SK-N-SH (cell line): ENCODE measurements at places on chromosomes 7 and 10. TPM values are rescaled to one million over a fixed set of nuclear protein-coding genes. Genes with fewer than 3 reads are reported as not detected.

Gene COX19
- 7.6 TPM in 2 replicates for polyA plus RNA-seq

GRCh38 chr10:8061274-8062211 lies 7.1 kb downstream of the GATA3 start:
- DNase-seq = no peak

DNA sequence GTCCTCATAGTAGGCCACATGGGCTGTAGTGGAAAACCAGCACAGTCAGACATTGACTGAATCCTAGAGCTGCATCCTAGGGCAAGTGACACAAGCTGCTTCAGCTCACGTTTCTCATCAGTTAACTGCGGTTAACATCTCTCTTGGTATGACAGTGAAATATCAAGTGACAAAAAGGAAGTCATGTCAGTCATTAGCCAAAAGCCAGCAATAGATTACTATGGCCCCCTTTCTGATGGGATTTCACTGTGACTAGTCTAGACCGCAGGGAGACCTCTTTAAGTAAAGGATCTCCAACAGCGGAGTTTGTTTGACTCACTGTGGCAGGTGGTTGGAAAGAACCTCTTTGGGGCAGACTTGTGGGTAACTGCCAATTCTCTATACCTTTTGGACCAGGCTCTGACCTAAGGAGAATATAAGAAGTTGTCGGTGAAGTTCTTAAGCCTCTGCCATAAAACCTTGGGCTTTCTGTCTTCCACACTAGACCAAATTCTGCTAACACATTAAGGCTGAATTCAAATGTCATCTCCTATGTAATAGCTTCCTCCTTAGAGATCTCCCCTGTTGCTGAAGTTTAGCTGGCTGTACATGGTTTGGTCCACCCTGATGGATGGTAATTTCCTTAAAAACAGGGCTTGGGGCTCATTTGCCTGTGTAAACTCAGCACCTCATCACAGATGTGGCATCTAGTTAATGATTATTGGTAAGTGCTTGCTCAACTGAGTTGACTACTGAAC lies 115.3 kb downstream of the SGMS1 start:
- no peak for DNase-seq

DNA sequence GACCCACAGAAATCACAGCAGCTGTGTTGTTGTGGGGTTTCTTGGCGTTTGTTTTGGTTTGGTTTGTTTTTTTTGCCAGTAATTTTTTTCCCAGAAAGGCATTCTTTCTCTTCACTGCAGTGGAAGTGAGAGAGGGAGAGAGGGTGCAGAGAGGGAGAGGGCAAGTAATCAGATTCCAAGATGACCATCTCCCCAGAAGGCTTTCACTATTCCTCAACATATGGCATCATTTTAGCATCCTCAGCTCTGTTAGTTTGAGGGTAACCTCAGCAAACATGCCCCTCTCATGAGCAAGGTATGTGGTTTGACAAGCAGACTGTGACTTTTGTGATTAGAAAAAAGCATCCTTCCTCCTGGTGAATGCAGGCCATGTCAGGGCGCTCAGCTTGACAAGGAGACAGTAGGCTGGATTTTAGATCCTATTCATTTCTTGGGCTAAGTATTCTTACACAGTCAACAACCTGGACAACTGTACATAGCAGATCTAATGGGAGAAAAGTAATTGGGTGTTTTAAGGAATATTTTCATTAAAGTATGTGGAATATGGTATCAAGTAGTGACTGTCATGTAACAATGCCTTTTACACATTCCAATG lies 86.3 kb upstream of the PIK3CG start:
- no peak for DNase-seq

Gene COL13A1
- 21.0 and 26.7 TPM in 2 replicates for polyA plus RNA-seq

Gene AKR1C1
- 1.2 and 1.3 TPM in 2 replicates for polyA plus RNA-seq

DNA sequence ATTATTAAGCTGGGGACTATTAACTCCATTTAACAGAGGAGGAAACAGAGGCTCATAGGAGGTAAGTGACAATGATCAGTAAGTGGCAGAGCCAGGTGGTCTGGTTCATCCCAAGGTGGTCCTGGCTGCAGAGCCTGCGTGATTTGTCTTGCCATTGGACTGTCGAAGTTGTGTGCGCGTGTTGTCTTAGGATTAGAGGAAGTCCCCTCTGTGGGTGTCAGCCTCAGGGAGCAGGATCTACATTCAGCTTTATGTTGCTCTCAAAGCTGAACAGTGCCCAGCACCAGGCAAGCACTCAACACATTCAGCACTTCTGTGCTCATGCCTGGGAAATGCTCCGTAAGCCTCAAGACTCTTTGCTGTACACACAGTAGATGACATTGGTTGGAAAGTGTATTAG lies 139.5 kb downstream of the HERPUD2 start:
- DNase-seq = no peak

DNA sequence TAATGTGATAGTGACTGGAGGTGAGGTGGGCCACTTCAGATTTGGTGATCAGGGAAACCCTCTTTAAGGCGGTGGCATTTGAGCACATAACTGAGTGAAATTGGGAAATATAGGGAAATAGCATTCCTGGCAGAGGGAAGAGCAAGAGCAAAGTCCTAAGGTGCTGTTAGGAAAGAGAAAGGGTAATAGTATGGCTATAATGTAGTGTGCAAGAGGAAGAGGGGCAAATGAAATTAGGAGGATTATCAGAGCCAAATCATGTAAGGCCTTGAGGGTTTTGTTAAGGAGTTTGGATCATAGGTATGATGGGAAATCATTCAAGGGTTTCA lies 27.8 kb upstream of the CYP26C1 start:
- DNase-seq = no peak

Gene GDF2
- polyA plus RNA-seq = not detected in 2 replicates

- DNase-seq = no peak
These were observed 437.8 kb upstream of the NPVF start for GRCh38 chr7:25665903-25666670.

GRCh38 chr7:139887992-139888481 lies 59.0 kb downstream of the TBXAS1 start:
- no peak for DNase-seq

- DNase-seq = no peak
These were observed 43.3 kb upstream of the ECHDC3 start for GRCh38 chr10:11698691-11699549.

Gene ZNF503
- 4.5 and 5.9 TPM in 2 replicates for polyA plus RNA-seq

Gene CCDC172
- not detected in 2 replicates for polyA plus RNA-seq

Gene ZNF117
- 3.8 and 6.5 TPM in 2 replicates for polyA plus RNA-seq

DNA sequence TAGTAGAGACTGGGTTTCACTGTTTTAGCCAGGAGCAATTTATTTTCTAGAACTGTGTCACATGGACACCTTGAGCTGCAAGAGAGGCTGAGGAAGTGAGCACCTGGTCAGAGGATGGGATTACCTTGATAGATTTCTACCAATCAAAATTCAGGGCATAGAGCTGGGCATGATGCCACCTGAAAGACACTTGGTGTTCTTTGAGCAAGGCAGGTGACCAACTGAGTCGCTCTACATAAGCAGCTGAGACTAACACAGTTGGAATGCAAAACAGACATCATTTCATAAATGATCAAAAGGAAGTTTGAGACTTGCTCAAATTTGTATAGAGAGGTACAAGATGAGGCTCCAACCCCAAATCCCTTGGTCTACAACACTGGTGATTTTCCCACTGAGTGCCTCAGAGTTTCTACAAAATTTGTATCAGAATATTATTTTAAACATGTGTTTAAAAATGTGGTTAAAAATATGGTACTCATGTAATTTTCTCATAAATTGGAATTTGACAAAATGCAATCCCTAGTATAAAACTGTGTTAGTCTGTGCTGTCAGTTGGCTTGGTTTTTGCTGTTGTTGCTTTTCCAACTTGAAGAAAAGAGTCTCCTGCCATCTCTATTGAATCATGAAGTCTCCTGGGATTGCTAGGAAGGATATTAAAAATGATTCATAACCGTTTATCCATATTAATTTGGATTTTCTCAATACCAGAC lies 156.4 kb upstream of the MDFIC start:
- no peak for DNase-seq

DNA sequence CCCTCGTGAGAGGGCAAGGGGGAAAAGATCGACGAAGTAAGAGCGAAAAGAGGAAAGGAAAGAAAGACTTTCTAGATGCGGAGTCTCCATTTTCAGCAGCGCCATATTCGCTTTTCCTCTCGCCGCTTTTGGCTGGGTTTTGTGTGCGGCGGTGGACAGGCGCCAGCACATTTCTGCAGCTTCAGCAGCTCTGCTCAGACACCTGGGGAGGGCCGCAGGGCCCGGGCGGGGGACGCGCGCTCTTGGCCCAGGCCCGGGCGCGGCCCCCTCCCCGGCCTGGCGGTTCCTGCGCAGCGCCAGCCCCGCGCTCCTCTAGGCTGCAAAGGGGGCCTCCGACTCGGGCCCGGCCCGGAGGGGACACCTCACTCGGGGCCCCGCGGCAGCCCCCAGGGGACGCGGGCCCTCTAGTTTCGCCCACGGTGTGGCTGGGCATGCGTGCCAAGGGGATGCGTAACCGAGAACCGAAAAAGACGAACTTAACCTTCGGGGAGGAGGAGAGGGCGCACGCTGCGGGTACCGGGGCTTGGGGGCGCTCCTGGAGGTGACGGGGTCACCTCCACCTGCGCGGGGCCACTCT lies 34.5 kb upstream of the EBLN1 start:
- peak; percentile 81 for DNase-seq

- DNase-seq = peak; percentile 69
These were observed 58.7 kb upstream of the COMTD1 start for GRCh38 chr10:75294518-75294865.

Gene PON1
- polyA plus RNA-seq = not detected in 2 replicates

Gene HGF
- polyA plus RNA-seq = 1.5 and 1.8 TPM in 2 replicates

Gene GIMAP1
- polyA plus RNA-seq = not detected in 2 replicates

DNA sequence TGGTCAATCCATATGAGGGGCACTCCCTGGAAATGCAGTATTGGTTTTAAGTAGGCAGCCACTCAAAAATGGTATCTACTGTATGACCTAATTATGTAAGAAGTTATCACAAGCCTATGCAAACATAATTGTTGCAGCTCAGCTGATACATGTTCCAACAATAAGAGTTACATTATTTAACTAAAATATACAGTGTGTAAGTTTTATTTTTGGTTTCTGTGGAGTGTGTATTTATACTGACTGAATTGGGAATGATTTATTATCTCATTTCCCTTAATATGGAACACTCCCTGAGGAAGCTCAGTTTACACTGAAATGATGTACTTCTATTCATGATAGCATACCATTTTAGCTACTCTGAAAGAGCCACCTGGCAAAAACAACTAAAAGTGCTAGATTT lies 2.6 kb upstream of the ING3 start:
- DNase-seq = no peak

DNA sequence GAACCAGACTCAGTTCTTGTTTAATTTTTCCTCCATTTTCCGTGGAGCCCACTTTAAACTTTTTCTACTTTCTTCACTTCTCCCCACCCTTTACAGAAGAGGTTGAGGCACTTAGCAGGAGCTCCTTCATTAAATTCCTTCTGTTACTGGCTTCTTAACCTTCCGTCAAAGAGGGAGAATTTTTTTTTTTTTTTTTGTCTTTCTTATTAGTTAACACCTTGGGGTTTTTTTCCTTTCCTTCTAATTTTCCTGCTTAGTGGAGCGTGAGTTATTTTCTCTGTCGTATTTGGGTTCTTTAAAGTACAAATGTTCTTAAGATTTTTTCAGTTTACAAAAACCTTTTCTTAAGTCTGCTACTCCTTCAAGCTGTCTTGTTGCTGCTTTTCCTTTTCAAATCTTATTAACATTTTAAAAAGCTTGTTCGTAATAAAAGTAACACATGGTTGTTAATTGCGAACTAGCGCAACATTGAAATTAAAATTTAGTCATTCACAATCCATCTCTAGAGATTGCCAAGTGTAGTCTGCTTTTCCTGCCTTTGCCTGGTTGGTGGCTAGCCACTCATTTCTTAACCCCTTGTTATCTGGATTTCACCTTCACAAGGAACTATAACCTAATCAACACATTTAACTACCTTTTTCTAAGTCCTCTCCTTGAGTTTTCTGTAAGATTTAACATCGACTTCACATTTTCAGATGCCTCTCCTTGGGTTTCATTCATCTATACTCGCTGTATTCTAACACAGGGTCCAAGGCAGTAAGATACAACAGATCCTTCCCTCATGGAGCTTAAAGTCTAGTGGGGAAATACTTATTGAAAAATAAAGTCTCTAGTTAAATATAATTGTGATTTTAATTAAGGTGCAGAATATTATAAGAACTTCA lies 2.0 kb downstream of the BMPR1A start:
- DNase-seq = no peak

GRCh38 chr10:97323501-97323900 lies 4.4 kb downstream of the FRAT1 start:
- no peak for DNase-seq

- no peak for DNase-seq
These were observed 8.5 kb downstream of the CALML3 start for GRCh38 chr10:5533098-5533731.

GRCh38 chr7:16846601-16847165 lies 35.1 kb downstream of the AGR3 start:
- no peak for DNase-seq

DNA sequence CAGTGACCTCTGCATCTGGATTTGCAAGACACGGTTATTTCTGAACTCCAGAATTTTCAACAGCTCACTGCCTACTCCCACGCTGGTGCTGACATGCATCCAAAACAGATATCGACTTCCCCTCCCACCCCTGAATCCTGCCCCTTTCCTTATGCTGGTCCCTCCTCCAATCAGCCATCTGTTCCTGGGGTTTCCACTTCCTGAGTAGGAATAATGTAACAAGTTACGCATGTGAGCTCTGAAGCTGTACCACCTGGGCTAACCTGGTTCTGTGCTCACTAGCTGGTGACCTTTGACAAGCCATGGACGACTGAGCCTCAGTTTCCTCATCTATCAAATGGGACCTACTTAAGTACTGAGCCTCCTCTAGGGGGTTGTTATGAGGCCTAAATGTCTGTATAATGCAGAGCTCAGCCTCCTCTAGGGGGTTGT lies 1.7 kb upstream of the NCAPG2 start:
- DNase-seq = no peak

GRCh38 chr7:55425141-55425752 lies 60.1 kb downstream of the LANCL2 start:
- DNase-seq = no peak

- DNase-seq = no peak
These were observed 29.6 kb downstream of the MKI67 start for GRCh38 chr10:128096486-128097199.

DNA sequence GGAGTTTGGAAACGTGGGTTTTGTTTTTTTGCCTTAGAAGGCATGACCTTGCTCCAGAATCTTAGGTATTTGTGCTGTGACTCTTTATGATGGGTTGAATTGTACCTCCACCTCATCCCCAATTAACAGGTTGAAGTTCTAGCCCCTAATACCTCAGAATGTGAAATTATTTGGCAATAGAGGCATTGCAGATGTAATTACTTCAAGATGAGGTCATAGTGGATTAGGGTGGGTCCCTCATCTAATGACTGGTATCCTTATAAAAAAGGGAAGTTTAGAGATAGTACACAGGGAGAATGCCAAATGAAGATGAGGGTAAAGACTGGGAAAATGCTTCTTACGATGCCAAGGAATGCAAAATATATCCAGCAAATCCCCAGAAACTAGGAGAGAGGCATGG lies 3.0 kb upstream of the FAM200A start:
- DNase-seq = no peak
